Umbilical cord (tissue), 2 donors: ENCODE measurements at places on chromosomes 7 and 10. TPM values are rescaled to one million over a fixed set of nuclear protein-coding genes. Genes with fewer than 3 reads are reported as not detected.

GRCh38 chr7:7630626-7631329, 9.8 kb upstream of the UMAD1 start:
- no peak for DNase-seq

GRCh38 chr7:104241538-104242209, 33.9 kb upstream of the ORC5 start:
- DNase-seq: peak; percentile 23

GRCh38 chr7:37201876-37202198, 246.8 kb downstream of the ELMO1 start:
- no peak for DNase-seq

DNA sequence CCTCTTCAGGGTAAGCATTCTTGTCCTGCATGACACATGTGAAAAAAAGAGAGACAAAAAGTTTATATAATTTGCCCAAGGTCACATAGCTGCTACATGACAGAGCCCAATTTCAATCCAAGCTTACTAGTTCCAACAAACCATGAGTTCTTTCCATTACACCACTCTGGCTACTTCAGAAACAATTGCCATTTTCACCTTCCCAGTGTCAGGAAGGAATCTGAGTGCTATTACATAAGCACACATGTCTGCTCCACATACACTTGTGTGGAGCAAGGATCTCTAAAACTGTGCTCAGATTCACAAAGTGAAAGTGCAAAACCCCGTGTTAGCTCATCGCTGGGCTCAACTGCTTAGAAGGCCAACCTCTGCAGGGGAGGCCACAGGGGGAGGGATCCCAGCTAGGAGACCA, 356.2 kb upstream of the NFE2L3 start:
- DNase-seq: no peak

- DNase-seq: no peak
Measured at GRCh38 chr10:45235798-45236220, 79.6 kb downstream of the OR13A1 start.

DNA sequence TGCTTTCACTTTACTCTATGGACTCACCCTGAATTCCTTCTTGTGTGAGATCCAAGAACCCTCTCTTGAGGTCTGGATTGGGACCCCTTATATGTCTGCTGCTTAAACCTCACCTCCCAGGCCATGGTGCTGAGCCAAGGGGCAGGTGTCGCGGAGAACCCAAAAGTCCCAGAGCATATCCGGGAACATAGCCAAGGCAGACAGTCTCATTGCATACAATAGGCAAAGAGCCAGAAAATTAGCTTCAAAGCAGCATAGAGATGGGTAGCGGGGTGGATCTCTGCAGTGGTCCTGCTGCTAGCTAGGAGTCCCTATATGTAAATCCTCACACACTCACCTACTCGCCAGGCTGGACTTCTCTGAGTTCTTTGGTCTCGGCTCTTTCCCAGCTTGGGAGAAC, 5.5 kb downstream of the CCL24 start:
- peak; percentile 10 for DNase-seq

- DNase-seq: no peak
Measured at GRCh38 chr10:128497660-128498377, 371.6 kb upstream of the MKI67 start.

- DNase-seq: no peak
Measured at GRCh38 chr7:158805937-158806336, 23.4 kb downstream of the ESYT2 start.

DNA sequence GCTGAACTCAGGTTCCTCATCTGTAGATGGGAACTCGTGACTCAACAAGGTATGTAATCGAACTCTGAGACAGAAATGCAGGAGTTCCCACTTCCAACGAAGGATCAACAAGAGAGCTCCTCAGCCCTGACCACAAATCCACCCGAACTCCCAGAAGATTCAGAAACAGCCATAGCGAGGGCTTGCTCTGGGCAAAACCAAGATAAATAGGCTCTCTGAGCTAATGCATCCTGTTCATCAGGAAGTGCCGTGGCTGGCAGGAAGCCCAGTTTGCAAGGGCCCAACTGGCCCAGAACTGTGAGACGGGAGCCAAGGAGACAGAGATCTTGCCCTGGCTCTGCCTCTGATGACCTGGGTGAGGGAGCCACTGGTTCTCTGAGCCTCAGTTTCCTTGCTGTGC, 141.7 kb upstream of the PFKP start:
- peak; percentile 42 for DNase-seq

DNA sequence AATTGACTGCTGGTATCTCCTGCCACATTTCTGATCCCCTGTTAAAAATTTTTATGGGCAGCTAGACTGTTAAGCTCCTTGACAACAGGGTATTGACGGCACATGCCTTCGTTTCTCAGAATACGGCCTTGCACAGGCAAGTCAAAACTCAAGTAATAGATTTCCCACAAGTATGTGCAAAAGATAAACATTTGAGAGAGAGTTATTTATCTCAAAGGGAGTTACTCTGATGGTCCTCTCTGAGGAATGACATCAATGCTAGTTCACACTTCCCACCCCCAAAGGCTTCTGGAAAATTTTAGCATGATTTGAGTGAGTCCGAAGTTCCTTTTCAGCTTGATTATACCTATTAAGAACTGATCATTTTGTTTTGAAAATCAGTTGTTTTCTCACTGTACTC, 71.9 kb downstream of the JCAD start:
- DNase-seq: no peak

DNA sequence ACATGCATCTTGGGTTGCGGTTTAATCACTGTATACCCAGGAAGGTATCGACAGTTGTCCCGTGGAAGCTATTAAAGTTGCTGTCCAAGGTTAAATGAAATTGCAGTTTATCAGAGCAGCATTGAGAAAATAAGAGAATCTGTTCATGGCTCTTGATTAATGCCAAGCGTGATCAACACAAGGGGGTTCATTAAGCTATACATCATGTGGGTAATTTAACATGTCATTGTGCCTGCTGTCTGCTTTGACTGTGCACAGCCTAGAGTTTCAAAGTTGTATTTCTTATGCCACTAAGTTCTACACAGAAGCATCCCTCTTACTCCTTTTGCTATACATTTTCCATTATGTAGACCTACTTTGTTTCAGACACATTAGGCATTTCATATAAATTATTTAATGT, 74.8 kb upstream of the SP8 start:
- DNase-seq: no peak

DNA sequence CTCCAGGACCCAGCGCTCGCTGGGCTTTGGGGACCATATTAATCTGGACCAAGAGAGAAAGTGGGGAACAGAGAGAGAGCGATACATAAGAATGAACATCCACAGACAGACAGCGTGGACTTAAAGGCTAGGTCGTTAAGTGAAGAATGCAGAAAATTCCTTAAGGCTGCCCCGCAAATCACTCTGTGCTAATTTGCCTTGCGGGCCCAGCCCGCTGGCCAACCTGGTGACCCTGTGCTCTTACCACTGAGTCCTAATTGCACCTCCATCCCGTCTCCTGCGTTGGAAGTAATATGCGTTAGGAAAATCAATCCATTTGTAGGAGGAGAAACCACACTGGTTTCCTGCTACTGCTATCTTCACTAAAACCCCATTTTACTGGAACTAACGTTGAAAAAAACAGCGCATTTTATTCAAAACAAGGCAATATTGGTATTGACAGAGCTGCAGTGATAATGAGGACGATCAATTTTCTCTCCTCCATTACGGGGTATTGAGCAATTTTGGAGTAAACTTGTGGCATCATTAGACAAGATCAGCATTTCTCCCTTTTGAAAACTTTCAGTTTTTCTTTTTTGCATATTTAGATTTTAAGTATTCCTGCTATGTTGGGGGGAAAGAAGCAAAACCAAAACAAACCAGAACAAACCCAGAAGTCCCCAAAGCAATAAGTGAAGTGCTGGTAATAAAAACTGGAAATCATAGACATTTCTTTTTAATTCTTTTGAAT, 85.2 kb downstream of the WDFY4 start:
- DNase-seq: no peak

DNA sequence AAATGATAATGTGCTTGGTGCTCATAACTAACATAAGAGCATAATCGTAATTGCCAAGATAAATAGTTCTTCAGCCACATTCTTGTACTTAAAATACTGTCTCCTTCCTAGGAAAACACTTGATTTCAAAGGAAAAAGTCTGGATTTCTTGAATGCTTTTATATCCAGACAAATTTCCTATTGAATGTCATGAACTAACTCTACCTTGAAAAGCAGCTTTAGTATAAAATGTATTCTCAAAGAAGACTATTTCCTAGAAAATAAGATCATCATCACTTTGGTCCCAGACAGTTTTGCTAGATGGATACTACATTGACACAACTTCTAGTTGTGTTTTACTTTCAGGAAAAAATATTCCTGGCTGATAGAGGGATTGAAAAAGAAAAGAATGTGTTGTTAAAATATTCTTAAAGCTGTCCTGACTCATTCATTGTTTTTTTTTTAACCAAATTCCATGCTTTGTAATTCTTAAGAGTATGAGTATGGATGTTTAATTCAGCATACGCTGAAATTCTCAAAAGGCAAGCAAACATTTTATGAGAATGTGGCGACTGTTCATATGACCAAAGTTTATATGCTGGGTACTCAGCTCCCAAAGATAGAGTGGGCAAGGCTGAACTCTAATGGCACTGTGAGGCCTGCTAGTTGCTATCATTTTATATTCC, 106.1 kb downstream of the PPP1R3A start:
- no peak for DNase-seq

DNA sequence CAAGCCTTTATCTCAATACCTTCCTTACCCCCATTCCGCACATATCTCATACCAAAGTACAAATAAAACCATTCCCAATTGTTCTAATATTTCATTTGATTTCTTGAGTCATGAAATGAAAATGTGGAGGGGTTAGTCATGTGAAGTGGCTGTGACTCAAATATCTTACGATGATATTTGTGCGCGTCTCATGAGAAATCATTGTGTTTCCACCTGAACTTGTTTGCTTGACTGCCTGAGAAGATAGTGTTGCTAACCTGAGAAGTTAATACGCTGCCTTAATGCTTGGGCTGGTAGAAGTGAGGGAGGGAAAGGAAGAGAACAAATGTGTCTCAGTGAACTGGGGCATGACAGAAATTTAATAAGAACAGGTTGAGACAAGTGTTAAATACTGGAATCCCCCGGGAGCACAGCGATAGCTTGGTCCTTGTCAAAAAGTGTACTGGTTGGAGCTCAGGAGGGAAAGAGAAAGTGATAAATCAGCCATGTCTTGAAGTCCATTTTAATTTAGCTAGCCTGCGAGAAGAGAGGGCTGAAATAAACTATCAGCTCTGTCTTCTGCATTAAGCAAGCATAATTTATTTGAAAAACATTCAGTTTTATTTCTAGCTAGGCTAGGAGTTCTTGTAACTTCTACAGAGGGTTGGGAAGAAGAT, 7.2 kb upstream of the EPHA1 start:
- DNase-seq: peak; percentile 57

GRCh38 chr7:82705517-82706260, 262.1 kb upstream of the CACNA2D1 start:
- no peak for DNase-seq

CLDN3 gene
- total RNA-seq: 0.72 TPM

COL1A2 gene
- total RNA-seq: 19,645 TPM

ZNF862 gene
- total RNA-seq: 10.6 TPM

HABP2 gene
- total RNA-seq: 0.24 TPM

CXCL12 gene
- total RNA-seq: 10.4 TPM

ALKBH4 gene
- total RNA-seq: 32.0 TPM

BEND7 gene
- 7.5 TPM for total RNA-seq

TBXAS1 gene
- total RNA-seq: 19.3 TPM

MBLAC1 gene
- 1.9 TPM for total RNA-seq
